PC-3 (cell line): ENCODE measurements at places on chromosomes 4 and X.

DNA sequence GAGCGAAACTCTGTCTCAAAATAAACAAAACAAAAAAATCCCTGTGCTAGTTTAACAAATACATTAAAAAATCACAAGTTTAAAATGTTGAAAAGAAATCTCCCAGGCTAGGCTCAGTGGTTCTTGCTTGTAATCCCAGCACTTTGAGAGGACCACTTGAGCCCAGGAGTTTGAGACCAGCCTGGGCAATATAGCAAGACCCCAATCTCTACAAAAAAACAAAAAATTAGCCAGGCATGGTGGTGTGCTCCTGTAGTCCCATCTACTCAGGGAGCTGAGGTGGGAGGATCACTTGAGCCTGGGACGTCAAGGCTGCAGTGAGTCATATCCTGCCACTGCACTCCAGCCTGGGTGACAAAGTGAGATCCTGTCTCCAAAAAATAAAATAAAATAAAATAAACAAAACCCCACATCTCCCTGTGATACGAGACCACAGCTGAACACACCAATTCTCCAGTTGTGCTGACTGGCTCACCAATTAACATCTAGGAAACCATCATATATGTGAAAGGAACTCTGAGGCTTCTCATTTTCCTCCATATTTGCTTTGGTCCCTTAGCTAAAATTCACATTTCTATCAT is 7.3 kb downstream of the RPS4X start:
- H3K36me3 ChIP-seq: peaks cover 66% of the 10 kb centered on the region
- peaks cover 52% of the 10 kb centered on the region for H3K4me1 ChIP-seq
- H3K4me3 ChIP-seq: no peak overlapping the region
- peak; percentile 61 for DNase-seq
- peak overlapping the region; percentile 75 for H3K27ac ChIP-seq

DNA sequence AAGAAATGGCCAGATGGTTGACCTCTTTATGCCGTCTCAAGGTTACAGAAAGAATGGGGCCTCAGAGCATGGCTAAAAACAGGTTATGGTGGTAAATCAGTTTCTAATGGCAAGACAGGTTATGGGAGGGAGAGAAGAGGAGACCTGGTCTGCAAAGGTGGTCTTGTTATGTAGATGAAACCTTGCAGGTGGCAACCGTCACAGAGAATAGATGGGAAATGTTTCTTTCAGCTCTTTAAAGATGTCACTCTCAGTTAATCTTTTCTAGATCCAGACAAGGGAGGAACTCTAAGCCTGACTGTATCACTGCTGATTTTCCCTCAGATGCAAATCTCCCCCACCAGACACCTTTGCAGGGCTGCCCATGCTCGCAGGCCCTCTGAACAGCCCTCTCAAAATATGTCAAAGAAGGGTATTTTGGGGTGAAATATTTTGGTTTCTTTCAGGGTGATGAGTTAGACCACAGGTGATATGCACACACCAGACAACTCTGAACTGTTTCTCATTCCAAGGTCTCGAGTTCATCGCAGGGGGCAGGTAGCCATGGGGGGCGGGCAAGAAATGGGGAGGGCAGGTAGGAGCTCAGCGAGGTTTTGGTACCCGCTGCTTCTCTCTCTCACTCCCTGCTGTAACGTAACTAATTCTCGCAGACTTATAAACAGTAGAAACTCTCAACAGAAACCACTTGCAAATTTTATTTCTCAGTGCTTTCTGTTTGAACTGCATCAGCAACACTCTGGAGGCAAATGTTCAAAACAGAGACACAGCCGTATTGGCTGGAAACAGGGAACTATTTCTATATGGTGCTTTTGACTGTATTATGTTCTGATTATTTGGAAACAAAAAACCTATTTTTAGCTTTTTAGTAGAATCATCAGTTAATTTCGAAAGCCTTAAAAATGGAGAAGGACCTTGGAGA is 32.4 kb downstream of the CASP3 start:
- H3K27me3 ChIP-seq: no peaks in the 10 kb centered on the region
- H3K4me1 ChIP-seq: no peaks in the 10 kb centered on the region
- no peak overlapping the region for H3K4me3 ChIP-seq
- no peaks in the 10 kb centered on the region for H3K36me3 ChIP-seq

DNA sequence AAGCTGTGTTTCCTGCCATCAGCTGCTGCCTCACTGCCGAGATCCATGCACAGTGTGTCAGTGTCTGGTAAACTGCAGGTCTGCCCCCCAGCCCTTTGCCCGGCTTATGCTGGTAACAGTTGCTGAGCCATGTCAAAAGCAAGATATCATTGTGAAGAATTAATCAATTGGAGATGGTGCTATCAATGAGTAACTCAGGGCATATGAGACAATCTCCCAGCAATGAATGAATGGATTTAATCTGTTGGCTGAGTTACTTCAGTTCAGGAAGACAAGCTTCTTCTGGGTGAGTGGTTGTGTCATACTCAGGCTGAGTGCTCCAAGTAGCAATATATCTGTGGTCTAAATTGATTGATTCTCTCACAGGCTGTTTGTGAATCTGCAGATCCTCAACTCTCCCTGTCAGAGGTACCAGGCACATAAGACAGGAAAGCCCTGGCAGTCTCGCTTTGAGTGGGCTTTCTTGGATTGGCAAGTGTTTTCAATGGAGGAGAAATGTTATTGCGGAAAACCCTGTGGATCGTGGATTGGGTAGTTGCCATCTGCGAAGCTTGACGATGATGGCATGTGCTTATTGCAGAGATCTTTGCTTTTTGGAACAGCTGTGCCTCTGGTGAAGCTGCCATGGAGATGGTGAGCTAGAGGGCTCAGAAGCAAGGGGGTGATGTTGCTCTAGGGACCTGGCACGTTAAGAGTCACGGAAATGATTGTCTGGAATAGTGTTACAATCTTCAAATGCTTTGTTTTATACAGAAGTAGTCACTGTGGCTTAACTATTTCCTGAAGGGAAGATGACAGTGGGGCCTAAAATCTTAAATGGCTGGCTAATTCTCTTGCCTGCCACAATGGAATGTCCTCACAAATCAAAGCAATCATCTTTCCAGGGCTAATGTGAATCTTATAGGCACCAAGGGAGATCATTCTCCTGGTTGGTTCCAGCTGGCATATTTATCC is 147.6 kb upstream of the TBC1D9 start:
- no peak overlapping the region for H3K27ac ChIP-seq
- H3K27me3 ChIP-seq: peaks cover 47% of the 10 kb centered on the region
- no peaks in the 10 kb centered on the region for H3K4me1 ChIP-seq

DNA sequence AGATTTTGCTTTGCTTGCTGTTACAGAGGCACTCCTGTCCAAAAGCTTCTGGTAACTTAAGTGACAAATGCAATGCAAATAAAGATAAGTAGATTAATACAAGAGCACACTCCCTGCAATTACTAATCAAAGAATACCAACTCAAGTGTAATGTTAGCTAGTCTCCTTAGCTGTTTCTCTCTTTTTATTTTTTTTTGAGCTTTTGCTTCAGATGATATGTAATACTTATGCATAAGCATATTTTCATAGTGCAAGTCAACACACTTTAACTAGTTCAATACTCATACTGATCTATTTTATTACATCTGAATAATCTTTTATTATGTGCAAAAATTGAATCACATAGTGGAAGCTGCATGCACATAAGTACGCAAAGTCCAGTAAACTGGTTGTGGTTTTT is 2.7 kb downstream of the SLC7A11 start:
- DNase-seq: peak; percentile 11
- no peaks in the 10 kb centered on the region; the same call in 1 of the 2 replicates for H3K36me3 ChIP-seq
- H3K27me3 ChIP-seq: no peaks in the 10 kb centered on the region
- H3K4me3 ChIP-seq: peak overlapping the region; percentile 91

- no peaks in the 10 kb centered on the region for H3K27me3 ChIP-seq
- peak; percentile 41 for DNase-seq
- H3K4me3 ChIP-seq: no peak overlapping the region
- H3K36me3 ChIP-seq: no peaks in the 10 kb centered on the region
- no peak overlapping the region; the same call in 1 of the 2 replicates for H3K27ac ChIP-seq
These were observed 134.0 kb downstream of the COL4A6 start for GRCh38 chrX:108304210-108304609.

- H3K27me3 ChIP-seq: no peaks in the 10 kb centered on the region; the same call in 1 of the 2 replicates
- no peak for DNase-seq
- no peaks in the 10 kb centered on the region for H3K36me3 ChIP-seq
- no peaks in the 10 kb centered on the region for H3K4me1 ChIP-seq
- no peak overlapping the region for H3K27ac ChIP-seq
- no peak overlapping the region for H3K4me3 ChIP-seq
These were observed 41.7 kb downstream of the PAGE2 start for GRCh38 chrX:55130481-55130880.

- H3K36me3 ChIP-seq: no peaks in the 10 kb centered on the region
- peak; percentile 50 for DNase-seq
- no peak overlapping the region for H3K27ac ChIP-seq
- H3K27me3 ChIP-seq: no peaks in the 10 kb centered on the region
These were observed 176.7 kb downstream of the SHROOM3 start for GRCh38 chr4:76611616-76612207.

DNA sequence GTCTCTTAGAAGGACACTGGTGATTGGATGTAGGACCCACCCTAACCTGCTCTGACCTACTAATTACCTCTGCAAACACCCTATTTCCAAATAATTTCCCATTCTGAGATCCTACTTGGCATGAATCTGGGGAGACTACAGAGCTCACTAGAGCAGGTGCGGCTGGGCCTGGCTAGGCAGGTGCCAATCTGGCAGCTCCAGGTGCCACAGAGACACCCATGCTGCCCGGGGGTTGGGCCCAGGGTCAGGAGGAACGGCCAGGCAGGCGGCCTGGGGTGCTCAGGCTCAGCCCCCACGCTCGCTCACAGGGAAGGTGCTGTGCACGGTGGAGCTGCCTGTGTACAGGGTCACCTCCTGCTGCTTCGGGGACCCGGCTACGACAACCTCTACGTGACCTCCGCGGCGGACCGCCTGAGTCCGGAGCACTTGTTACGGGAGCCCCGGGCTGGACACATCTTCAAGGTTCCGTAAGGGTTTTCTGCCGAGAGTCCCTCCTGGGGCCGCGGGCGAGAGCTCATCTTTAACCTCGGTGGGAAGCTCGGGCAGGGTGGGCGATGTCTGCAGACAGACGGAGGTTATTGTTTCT is 26.5 kb upstream of the PLCXD1 start:
- H3K27me3 ChIP-seq: no peaks in the 10 kb centered on the region
- DNase-seq: no peak
- no peak overlapping the region for H3K27ac ChIP-seq
- no peaks in the 10 kb centered on the region for H3K36me3 ChIP-seq
- no peak overlapping the region for H3K4me3 ChIP-seq
- H3K4me1 ChIP-seq: no peaks in the 10 kb centered on the region

GRCh38 chrX:13059637-13060499 is 15.4 kb upstream of the FAM9C start:
- no peak overlapping the region for H3K4me3 ChIP-seq
- peak; percentile 90 for DNase-seq

GRCh38 chrX:31323658-31324057 is 251.8 kb upstream of the FTHL17 start:
- H3K27me3 ChIP-seq: no peaks in the 10 kb centered on the region
- no peak overlapping the region for H3K4me3 ChIP-seq

DNA sequence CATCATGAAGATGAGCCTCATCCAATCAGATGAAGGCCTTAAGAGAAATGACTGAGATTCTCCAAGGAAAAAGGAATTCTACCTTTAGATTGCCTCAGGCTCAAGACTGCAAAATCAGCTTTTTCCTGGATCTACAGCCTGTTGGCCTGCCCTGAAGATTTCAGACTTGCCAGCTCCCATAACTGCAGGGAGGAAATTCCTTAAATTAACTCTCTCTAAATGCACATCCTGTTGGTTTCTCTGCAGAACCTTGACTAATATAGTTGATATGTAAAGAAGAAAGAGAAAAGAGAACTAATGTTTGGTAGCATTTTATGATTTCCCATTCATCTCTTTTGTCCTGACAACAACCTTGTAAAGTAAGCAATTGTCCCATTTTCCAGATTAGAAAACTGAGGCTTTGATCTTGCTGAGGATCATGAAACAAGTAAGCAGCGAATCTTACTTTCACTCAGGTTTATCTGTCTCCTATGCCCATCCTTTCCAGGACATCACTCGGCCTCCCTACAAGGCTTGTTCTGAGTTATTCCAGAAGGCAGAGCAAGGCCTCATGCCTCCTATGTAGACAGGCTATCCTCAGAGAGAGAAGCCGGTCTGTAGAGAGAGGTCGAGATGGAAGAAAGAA is 115.0 kb upstream of the LDB2 start:
- no peak for DNase-seq
- peaks cover 22% of the 10 kb centered on the region for H3K27me3 ChIP-seq
- H3K4me3 ChIP-seq: no peak overlapping the region
- no peaks in the 10 kb centered on the region for H3K4me1 ChIP-seq

- no peak for DNase-seq
- peaks cover 4% of the 10 kb centered on the region; the same call in 1 of the 2 replicates for H3K4me1 ChIP-seq
- no peaks in the 10 kb centered on the region for H3K36me3 ChIP-seq
- H3K4me3 ChIP-seq: no peak overlapping the region
These were observed 32.7 kb upstream of the SLC25A4 start for GRCh38 chr4:185110375-185110823.

GRCh38 chrX:8773117-8773516 is 28.1 kb downstream of the FAM9A start:
- no peaks in the 10 kb centered on the region for H3K27me3 ChIP-seq
- H3K27ac ChIP-seq: no peak overlapping the region
- H3K4me1 ChIP-seq: no peaks in the 10 kb centered on the region
- DNase-seq: no peak
- H3K4me3 ChIP-seq: no peak overlapping the region

DNA sequence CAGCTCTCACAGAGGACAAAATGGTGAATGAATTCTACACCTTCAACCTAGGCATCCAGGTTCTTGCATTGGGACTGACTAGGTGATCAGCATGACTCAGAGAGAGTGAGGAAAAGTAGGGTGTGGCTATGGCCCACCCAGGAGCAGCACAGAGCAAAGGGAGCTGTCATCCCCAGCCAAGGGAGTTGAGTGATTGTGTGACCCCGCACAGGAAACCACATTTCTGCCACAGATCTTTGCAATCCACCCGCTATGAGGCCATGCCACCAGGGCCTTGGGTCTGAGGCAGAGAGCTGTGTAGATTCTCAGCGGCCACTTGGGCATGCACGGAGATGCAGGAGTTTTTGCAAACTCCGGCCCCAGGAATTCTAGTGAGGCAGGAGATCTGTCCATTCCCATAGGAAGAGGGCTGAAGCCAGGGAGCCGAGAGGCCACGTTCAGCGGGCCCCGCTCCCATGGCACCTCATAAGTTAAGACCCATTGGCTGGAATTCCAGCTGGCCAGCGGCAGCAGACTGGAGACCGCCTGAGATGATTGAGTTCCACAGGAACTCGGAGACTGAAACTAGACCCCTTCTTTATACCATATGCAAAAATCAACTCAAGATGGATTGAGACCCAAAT is 75.9 kb downstream of the NAA11 start:
- no peak overlapping the region for H3K4me3 ChIP-seq
- no peaks in the 10 kb centered on the region for H3K4me1 ChIP-seq
- no peaks in the 10 kb centered on the region for H3K36me3 ChIP-seq
- no peak for DNase-seq
- H3K27me3 ChIP-seq: no peaks in the 10 kb centered on the region
- H3K27ac ChIP-seq: no peak overlapping the region

DNA sequence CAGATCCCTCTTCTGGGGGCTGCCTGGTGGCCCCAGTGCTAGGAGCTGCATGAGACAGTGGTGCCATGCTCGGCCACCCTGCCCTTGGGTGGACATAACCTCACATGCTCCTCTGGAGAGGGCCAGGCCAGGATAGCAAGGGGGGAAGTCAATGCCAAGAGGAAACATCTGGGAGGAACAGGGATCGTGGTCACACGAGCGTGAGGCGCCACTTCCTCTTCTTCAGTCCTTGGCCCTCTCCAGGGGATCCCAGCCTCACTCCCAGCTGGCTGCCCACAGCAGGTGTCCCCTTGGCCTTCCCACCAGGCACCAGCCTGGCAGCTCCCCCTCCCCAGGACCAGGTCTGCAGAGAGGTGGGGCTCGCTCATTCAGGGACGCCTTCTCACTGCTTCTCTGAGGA is 28.6 kb downstream of the TBC1D14 start:
- H3K4me1 ChIP-seq: peaks cover 15% of the 10 kb centered on the region; the same call in 1 of the 2 replicates
- no peak overlapping the region for H3K27ac ChIP-seq
- no peak overlapping the region for H3K4me3 ChIP-seq
- H3K36me3 ChIP-seq: no peaks in the 10 kb centered on the region
